Sigmoid colon (tissue), 7 donors: ENCODE measurements at places on chromosomes 3 and 15. TPM values are rescaled to one million over a fixed set of nuclear protein-coding genes. Genes with fewer than 3 reads are reported as not detected.

SLC6A11 gene
- not detected for polyA plus RNA-seq

GATM gene
- polyA plus RNA-seq, result 10.3 TPM

PARP15 gene
- polyA plus RNA-seq, result 16.8 TPM

FBXO40 gene
- not detected for polyA plus RNA-seq

HIGD2B gene
- not detected for polyA plus RNA-seq

ICE2 gene
- 4.6 TPM for polyA plus RNA-seq

THSD4 gene
- polyA plus RNA-seq, result 7.8 TPM

GORASP1 gene
- 54.5 TPM for polyA plus RNA-seq
